K562 (cell line): ENCODE measurements at places on chromosomes 13 and 19. TPM values are rescaled to one million over a fixed set of nuclear protein-coding genes. Genes with fewer than 3 reads are reported as not detected.

GRCh38 chr19:1632462-1633268 lies 19.8 kb downstream of the TCF3 start:
- DNase-seq = peak; percentile 95

DNA sequence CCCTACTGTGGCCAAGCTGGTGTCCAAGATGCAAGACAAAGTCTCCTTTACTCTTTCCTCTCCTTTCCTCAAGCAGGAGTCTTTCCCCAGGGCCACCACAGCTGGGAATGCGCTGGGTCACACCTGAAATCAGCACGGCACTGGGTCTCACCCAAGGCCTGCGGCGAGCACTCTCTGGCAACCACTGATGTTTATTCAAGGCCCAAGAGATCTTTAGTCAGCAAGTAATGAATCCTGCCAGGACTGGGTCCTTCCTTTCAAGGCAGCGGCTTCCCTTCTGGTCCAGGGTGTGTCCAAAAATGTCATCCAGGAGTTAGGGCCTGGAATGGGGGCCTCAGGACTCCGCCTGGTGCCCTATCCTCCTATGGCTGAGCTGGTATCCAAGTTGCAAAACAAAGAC lies 24.1 kb downstream of the BLOC1S3 start:
- no peak for DNase-seq

The UPF1 gene
- 98.8 and 103 TPM in 2 replicates for total RNA-seq

The IZUMO2 gene
- total RNA-seq = not detected in 2 replicates

DNA sequence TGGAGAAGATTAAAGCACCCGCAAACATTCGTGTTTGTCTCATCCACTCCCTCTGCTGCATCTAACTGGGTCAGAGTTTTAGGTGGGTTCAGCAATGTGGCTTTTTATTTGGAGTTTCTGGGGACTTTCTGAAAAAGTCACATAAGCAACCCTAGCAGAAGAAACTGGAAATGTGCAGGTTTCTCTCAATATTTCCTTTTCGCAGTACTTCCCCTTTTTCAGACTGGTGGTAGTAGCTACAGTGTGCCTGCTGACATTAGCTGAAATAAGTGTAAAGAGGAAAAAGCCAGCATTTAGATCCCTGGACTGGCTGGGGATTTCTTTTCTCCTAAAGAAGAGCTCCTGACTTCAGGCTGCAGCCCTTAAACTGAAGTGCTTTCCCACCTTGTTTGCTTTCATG lies 15.9 kb upstream of the OLFM4 start:
- no peak for DNase-seq

DNA sequence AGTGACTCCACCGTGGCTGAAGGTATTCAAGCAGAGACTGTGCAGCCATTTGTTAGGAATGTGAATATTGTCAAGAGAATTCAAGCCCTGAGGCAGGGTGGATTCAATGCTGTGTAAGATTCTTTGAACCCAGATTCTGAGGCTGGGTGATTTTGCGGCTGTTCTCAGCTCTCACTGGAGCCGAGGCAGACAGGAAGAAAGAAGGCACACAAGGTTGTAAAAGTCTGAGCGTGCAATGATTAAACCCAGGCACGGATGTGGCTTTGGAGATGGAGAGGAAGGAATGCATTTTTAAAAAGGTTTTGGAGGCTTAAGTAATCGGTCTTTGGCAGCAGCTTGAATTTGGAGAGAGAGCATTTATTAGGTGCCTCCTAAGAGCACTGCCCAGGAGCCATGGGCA lies 187.9 kb downstream of the KATNAL1 start:
- no peak for DNase-seq

GRCh38 chr19:2574971-2575630 lies 99.2 kb downstream of the GADD45B start:
- no peak for DNase-seq

DNA sequence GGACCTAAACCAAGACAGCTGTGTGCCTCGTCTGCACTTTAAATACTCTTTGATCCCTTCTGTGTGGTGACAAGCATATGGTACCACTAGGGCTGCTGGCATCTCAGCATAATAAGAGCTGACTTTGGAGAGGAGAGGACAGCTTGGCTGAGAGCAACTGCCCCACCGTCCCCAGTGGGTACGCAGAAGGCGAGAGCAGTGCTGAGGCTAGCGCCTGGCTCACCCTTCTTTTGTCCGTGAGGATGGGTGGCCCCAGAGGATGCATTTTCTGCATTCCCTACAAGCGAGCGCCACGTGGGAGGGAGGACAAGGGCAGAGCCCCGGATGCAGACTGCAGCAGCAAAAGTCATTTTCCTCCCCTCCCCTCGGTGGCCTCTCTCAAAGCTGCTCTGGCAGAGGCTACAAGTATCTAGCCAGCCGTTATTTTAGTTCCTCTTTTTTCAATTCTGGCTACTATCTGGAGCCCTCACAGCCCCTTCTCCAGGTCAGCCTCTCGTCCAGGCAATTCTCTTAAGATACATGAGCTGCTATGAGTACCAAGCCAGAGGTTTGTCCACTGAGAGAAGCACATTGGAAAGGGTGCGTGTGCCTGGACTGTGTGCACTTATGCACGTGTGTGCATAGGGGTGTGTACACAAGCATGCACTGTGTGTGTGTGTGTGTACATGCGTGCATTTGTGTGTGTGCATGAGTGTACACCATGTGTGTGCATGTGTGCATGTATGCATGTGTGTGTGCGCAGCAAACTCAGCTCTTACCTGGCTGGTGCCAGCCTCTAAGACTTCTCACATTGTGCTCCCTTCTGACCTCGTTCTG lies 51.3 kb downstream of the RAB20 start:
- DNase-seq = peak; percentile 67

The KIR2DL3 gene
- total RNA-seq = not detected in 2 replicates

DNA sequence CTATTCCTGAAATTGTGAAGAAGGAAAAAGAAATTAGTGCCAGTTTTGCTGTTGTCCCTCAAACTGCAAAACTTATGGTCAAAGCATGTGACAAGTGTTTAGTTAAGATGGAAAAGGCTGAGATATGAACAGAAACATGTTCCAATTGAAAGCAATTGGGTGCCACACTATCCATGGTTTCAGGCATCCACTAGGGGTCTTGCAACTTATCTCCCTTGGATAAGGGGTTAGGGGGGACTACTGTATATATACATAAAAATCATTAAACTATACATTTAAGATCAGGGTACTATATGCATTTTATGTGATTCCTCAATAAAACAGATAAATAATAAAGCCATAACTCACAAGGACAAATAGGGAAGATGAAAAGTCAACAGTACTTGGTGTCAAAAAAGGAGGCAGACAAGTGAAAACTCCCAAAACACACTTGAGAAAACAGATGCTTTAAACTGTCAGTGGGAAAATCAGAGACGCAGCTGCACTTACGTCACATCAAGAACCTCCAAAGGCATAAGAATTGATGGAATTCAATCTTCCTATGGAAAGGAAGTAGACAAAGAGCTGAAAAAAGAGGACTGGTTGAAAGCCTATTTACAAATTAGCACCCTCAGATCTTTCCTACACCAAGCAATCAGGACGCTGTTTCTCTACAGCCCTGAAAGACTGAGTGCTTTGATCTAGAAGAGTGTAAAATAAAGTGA lies 8.1 kb downstream of the SPART start:
- DNase-seq = no peak

GRCh38 chr13:45179428-45179827 lies 21.4 kb downstream of the KCTD4 start:
- no peak for DNase-seq

GRCh38 chr13:108276060-108276459 lies 6.5 kb downstream of the TNFSF13B start:
- no peak for DNase-seq

The CYP4F3 gene
- total RNA-seq = 0.16 TPM in 1 of 2 replicates, not detected in the other

- DNase-seq = no peak
Observed at GRCh38 chr13:59665732-59666131, 498.0 kb downstream of the DIAPH3 start.

GRCh38 chr13:74064805-74065312 lies 69.3 kb downstream of the KLF12 start:
- no peak for DNase-seq

- no peak for DNase-seq
Observed at GRCh38 chr13:97250560-97250959, 28.4 kb downstream of the MBNL2 start.

- DNase-seq = no peak
Observed at GRCh38 chr13:74070065-74070464, 64.1 kb downstream of the KLF12 start.

DNA sequence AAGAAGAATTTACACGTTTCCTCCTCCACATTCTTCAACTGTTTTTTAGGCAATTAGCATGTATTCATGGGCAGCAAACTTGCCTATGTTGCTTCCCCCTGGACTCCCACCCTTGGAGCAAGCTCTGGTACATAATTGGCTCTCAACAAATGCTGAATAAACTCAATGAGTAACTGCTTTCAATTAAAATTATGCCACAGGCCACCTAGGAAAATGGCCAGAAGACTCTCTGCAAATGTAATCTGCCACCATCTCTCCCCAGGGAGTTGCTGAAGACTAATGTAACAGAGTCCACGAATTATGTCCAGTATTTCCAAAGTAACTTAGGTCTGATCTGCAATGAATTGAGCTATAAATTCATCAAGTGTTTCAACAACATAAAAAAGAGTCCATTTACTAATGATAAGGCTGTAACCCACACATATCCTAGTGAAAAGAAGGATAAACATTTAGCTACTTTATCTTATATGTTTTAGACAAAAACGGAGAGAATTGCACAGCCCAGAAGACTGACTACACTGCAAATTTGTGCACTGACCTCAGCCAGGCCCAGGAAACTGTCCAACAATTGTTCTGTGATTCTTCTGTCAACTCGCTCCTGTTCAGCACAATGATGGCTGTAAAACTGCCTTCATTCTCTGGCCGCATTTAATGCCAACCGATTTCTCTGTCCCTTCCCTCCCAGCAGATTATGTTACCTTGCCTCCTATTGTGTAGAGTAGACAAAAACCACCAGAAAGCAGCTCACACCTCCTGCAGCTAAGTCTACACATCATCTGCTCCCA lies 808.6 kb upstream of the ARGLU1 start:
- no peak for DNase-seq

GRCh38 chr13:42874221-42874620 lies 92.8 kb downstream of the FAM216B start:
- no peak for DNase-seq

DNA sequence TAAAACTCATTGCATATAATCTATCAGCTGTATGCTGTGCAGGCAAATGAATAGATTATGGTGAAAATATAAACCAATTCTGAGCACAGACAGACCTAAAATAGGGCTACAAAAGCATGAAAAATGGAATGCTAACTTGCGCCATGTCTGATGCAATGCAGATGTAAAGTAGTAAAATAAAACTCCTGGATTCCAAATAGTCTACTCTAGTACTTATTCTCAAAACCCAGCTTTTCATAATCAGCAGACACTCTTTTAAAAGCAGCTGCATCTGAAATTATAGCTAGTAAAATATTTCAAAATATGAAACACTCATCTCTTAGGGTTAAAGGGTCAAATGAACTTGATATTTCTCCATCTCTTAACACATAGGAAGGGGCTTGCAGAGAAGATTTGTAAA lies 4.7 kb upstream of the POMP start:
- no peak for DNase-seq

DNA sequence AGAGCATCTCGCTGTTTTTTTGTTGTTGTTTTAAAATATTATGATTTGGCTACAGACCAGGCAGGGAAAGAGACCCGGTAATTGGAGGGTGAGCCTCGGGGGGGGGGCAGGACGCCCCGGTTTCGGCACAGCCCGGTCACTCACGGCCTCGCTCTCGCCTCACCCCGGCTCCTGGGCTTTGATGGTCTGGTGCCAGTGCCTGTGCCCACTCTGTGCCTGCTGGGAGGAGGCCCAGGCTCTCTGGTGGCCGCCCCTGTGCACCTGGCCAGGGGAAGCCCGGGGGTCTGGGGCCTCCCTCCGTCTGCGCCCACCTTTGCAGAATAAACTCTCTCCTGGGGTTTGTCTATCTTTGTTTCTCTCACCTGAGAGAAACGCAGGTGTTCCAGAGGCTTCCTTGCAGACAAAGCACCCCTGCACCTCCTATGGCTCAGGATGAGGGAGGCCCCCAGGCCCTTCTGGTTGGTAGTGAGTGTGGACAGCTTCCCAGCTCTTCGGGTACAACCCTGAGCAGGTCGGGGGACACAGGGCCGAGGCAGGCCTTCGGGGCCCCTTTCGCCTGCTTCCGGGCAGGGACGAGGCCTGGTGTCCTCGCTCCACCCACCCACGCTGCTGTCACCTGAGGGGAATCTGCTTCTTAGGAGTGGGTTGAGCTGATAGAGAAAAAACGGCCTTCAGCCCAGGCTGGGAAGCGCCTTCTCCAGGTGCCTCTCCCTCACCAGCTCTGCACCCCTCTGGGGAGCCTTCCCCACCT lies 183.3 kb downstream of the KDM4B start:
- DNase-seq = no peak

DNA sequence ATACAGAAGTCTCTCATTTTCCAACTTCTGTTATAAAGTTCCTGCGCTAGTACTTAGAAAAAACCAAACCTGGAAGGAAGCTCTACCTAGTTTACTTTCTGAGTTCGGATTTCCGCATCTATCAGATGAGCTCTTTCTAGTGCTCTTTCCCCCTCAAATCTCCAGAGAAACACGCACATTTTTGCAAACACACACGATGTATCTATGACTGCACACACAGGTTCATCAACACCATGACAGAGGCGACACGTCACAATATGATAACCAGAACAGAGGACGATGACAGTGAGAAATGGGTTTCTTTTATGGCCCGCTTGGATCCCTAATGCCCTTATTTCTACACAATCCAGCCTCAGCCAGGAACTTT lies 629 bp upstream of the LRRC63 start:
- DNase-seq = peak; percentile 25

The KIR3DL1 gene
- not detected in 2 replicates for total RNA-seq

The SLC17A7 gene
- total RNA-seq = 9.2 and 9.9 TPM in 2 replicates

DNA sequence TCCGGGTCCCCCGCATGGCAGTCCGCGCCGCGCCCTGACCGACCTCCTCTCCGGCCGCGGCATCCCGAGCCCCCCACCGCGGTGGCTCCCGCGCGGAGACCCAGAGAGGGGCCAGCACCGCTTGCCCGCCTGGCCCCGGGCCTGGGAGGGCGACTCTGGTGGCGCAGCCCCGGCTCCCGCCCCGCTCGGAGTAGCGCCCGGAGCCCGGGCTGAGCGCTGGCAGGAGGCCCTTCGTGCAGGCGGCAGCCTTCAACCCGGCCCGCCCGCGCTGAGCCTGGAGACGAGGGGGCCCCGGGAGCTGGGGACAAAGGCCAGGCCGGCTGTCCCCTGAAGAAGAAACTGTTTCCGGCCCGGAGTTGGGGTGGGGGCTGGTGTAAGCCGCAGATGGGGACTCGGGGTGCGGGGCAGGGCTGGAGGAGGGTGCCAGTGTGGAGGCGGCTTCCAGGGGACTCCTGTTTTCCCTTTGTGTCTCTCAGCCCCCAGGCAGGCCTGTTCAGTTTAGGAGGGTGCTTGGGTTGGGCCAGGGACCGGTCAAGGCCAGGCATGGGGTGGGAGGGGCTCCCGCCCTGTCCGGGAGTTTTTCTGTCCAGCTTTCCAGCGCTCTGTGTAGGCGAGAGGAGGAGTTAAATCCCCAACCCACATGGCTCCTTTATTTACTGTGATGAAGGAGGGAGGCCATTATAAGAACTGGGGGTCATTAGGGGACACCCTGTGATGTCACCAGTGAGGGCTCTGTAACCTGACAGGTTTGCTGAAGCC lies 935 bp downstream of the LRP3 start:
- DNase-seq = no peak

The SHISA2 gene
- not detected in 2 replicates for total RNA-seq
